Stimulated activated CD8-positive, alpha-beta memory T cell treated with anti-CD3 and anti-CD28 coated beads, Interleukin-4, amount 100 ng/mL, for 48 hours (primary cell): ENCODE measurements at places on chromosomes 3 and 15.

DNA sequence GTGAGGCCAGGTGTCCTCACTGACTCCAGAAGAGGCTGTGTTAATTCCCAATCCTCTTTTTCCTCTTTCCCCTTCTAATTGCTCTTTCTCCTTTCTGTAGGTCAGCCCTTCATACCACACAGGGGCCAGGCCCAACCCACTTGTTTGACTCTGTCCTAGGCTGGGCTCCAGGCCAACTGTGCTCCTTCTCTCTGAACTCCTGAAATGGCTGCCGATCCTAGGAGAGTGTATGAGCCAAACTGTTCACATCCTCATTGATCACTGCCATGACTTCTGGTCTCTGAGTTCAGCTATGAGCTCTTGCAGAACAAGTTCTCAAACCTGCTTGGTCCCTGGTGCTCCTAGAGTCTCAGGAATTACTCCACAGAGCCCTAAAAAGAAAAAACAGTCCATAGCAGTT is 145.1 kb downstream of the VGLL4 start:
- DNase-seq = no peak

DNA sequence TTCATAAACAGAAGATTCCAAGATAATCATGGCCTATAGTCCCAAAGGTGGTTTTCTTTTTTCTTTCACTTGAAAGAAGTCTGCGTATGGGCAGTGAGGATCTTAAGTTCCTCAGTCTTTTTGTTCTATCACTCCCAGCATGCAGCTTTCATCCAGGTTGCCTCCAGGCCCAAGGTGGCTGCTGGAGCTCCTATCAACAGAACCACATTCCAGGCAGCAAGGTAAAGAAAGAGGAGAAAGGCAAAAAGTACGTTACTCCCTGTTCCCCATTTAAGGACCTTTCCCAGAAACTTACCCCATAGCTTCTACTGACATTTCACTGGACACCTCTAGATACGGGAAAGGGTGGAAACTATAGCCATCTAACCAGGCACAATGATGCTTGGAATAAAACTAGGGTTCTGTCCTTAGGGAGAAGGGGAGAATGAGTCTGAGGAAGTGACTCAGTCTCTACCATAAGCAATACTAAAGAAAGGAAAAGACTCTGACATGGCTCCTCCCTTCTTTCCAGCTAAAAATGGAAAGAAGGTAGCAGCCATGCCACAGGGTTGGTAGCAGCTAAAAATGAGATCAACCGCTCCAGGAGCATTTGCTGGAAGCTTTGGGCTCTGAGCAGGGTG is 313.9 kb upstream of the NR2E3 start:
- DNase-seq = no peak

GRCh38 chr3:197137751-197138150 is 108.1 kb upstream of the MELTF start:
- no peak for DNase-seq

- no peak for DNase-seq
Observed at GRCh38 chr15:80081390-80081789, 21.9 kb downstream of the ZFAND6 start.

DNA sequence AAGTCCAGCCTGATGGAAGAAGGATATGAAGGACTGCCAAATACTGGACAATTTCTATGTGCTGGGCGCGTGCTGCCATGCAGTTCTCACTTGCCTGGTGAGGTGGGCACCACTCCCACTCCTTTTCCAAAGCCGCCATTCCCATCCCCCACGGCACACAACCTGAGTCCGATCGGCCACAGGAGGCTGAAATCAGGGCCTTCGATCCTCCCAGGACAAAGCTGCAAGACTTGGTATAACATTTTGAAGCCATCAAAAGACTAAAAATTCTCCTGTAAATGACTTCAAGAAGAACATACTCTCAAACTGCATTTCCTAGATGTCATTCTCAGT is 3.1 kb upstream of the MAP6D1 start:
- no peak for DNase-seq

DNA sequence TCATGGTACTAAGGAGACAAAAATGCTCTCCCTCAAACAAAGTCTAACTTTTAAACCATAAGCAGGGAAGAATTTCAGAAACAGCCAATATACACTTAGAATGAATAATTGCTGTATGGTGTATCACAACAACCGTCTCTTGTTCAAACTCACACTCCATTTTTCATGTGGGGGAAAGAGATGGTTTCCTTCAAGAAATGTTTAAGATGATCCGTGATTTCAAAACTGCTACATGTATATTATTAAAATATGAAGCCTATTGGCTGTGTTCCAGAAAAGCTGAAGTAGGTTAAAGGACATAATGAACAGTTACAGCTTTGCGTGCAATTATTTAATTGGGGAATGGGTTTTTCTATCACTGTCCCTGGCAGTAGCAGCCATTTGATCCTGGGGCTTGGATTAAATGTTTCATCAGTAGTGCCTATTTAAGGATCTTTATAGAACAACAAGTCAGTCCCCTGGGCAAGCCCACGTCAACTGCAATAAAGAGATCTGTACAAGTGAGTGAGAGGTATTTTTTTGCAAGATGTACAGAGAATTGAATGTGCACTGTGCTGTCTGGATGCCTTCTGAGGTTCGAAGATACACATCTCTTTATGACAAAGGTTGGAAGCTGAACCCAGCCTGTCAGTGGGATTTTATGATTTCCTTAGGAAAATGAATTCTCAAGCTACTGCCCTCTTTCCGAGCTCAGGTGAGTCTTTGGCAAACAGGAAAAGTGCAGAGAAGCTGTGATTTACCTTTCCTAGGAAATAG is 337.2 kb upstream of the RARB start:
- DNase-seq = no peak

- no peak for DNase-seq
Observed at GRCh38 chr3:155676252-155676981, 68.5 kb downstream of the PLCH1 start.

DNA sequence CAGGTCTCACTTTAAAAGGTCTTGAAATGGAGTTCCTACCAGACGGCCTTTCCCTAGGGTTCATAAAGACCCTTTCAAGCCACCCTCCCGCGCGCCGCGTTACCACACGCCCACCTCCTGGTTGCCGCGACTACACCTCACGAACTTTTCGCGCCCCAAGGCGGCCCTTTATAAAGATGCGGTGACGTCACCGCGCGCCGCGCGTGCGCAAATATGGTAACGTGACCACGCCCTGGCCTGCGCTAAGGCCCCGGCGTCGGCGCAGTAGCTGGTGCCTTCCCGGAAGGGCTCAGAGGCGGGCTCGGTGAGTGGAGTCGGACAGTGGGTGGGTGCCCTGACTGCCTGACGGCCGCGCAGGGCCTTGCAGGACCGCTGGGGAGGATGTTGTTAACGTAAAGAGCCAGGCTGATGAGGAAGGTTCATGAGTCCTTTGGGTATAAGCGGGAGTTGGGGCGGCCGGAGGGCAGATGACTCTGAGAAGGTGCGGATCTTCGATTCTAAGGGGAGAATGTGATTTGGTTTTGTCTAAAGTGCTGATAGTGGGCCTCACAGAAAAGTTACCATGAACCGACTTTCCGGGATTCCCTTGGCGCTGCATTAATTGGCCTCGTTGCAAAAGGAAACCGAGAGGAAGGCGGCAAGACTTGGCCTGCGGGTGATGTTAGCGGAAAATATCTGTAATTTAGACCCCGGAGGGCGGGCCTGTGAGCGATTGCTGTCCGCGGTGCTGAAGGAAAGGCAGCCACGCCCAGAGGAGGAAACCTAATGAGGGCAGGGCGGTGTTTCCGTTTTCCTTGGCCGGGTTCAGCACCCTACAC is 54.4 kb downstream of the FEZF2 start:
- DNase-seq = peak; percentile 88

- no peak for DNase-seq
Observed at GRCh38 chr3:38473229-38473628, 19.5 kb downstream of the ACVR2B start.

- DNase-seq = no peak
Observed at GRCh38 chr3:149231871-149232270, 10.2 kb upstream of the CP start.

- no peak for DNase-seq
Observed at GRCh38 chr15:76566276-76566675, 229.7 kb downstream of the ISL2 start.

DNA sequence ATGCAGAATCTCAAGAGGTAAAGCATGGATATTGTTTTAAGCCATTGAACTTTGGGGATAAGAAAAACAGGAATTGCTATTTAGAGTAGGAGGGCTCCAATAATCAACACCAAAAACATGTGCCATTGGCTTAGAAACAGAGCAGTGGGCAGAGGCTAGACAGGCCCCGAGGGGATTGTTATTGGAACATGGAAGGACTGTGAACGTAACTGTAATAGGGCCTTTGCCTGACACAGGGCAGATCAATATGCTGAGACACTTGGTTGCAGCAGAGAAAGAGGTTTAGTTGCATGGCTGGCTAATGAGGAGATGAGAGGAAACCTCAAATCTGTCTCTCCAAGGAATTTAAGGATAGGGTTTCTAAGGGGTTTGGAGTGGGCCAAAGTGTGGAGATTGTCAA is 36.9 kb upstream of the RAF1 start:
- DNase-seq = no peak

- DNase-seq = no peak
Observed at GRCh38 chr3:146524961-146525360, 19.4 kb downstream of the PLSCR1 start.

DNA sequence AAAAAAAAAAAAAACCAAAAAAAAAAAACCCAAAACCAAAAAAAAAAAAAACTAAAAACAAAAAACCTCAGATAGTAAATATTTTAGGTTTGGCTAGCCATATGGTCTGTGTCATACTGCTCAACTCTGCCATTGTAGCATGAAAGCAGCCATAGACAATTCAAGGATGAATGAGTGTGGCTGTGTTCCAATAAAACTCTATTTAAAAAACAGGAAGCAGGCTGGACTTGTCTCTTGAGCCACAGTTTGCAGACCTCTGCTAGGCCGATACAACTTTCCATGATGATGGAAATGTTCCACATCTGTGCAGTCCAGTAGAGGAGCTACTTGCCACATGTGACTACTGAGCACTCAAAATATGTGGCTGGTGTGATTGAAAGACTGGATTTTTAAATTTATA is 11.1 kb downstream of the EFCAB12 start:
- DNase-seq = no peak

DNA sequence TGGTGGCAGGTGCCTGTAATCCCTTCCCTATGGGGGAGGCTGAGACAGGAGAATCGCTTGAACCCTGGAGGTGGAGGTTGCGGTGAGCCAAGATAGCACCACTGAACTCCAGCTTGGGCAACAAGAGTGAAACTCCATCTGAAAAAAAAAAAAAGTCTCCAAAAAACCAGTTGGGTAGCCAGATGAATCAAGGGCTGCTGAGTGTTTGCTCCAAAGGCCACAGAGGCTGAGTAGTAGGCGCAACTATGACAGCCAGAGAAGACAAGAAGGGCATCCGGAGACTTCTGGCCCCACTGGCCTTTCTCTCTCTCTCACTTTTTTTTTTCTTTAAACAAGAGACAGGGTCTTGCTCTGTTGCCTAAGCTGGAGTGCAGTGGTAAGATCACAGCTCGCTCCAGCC is 131.8 kb downstream of the SMAD6 start:
- no peak for DNase-seq

DNA sequence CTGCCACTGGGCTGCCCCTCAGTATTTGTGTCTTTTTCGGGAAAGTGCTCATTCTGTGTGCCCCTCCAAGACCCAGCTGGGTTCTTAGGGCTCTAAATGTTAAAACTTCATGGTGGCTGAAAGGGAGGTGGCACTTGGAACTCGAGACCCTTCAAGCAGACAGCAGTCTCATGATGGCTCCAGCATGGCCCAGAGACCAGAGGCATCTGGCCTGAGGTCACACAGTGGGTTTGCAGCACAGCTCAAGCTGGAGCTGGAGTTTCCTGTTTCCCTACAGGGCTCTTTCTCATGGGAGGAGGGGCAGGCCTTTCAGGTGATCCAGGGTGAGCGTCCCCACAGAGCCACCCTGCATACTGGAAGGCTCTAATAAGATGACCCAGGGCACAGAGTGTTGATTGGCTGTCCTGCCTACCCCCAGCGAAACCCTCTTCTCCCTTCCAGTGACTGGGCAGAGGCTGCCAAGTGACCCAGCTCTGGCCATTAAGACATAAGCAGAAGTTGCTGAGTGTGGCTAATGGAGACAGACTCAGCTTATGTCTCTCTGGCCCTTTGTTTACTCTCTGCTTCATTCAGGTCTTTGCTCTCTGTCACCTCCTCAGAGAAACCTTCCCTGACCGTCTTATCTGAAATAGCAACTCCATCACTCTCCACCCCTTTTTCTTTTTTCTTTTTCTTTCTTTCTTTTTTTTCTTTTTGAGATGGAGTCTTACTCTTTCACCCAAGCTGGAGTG is 166.6 kb upstream of the SMAD3 start:
- no peak for DNase-seq

GRCh38 chr3:37237252-37237651 is 62.9 kb upstream of the LRRFIP2 start:
- DNase-seq = no peak

- no peak for DNase-seq
Observed at GRCh38 chr3:60322298-60322856, 928.9 kb downstream of the FHIT start.

- no peak for DNase-seq
Observed at GRCh38 chr15:90866161-90866715, 2.1 kb upstream of the FURIN start.

GRCh38 chr3:20842594-20843436 is 656.8 kb upstream of the SGO1 start:
- DNase-seq = no peak

DNA sequence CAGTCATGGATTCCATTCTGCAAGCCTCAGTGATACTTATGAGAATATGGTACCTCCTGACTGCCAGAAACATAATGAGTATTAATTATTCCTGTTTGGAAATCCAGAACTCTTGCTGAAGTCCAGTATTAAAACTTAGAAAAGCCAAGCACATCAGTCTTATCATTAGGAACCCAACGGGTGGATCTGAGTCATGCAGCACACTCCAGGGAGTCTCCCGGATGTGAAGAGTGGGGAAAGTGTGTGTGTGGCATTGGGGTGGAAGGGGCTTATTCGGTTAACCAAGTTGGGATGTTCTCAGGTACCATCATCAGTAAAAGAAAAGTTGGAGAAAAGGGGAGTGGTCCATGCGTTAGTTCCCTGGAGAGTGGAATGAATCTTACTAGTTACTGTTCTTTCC is 181.1 kb downstream of the PLCL2 start:
- no peak for DNase-seq
